ENCODE measurements at places on chromosomes 2 and 18.

GRCh38 chr2:136645236-136645828 is 120.0 kb upstream of the THSD7B start:
- no peak for DNase-seq

GRCh38 chr2:23417310-23417709 is 32.3 kb downstream of the KLHL29 start:
- DNase-seq: no peak

GRCh38 chr18:9594823-9595596 is 19.3 kb downstream of the PPP4R1 start:
- DNase-seq: no peak

DNA sequence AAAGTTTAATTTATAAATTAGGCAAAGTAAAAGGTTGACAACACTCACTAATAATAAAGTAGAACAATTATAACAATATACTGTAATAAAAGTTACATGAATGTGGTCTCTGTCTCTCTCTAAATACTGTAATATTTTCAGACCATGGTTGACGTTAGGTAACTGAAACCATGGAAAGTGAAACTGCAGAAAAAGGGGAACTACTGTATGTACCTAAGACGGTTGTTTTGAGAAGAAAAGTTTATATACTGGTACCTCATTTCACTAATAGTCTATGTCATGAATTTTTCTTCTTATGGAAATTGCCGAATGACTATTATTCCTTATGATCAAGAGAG is 166.7 kb upstream of the ZNF521 start:
- no peak for DNase-seq

GRCh38 chr2:160783474-160783873 is 289.9 kb upstream of the RBMS1 start:
- DNase-seq: no peak

DNA sequence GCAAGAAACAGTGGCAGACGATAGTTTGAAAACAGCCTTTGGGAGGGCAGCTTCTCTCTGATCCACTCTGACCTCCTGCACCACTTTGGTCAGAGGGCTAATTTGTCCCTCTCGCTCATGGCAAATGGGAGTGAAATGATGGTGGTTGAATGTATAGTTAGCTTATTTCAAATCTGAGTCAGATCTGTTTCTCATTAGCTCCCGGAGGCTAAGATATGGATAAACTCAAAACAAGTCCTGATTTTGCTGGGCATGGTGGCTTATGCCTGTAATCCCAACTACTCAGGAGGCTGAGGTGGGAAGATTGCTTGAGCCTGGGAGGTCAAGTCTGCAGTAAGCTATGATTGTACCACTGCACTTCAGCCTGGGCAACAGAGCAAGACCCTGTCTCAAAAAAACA is 145.0 kb downstream of the ALK start:
- DNase-seq: no peak

GRCh38 chr2:189933911-189934399 is 128.6 kb downstream of the MSTN start:
- no peak for DNase-seq

DNA sequence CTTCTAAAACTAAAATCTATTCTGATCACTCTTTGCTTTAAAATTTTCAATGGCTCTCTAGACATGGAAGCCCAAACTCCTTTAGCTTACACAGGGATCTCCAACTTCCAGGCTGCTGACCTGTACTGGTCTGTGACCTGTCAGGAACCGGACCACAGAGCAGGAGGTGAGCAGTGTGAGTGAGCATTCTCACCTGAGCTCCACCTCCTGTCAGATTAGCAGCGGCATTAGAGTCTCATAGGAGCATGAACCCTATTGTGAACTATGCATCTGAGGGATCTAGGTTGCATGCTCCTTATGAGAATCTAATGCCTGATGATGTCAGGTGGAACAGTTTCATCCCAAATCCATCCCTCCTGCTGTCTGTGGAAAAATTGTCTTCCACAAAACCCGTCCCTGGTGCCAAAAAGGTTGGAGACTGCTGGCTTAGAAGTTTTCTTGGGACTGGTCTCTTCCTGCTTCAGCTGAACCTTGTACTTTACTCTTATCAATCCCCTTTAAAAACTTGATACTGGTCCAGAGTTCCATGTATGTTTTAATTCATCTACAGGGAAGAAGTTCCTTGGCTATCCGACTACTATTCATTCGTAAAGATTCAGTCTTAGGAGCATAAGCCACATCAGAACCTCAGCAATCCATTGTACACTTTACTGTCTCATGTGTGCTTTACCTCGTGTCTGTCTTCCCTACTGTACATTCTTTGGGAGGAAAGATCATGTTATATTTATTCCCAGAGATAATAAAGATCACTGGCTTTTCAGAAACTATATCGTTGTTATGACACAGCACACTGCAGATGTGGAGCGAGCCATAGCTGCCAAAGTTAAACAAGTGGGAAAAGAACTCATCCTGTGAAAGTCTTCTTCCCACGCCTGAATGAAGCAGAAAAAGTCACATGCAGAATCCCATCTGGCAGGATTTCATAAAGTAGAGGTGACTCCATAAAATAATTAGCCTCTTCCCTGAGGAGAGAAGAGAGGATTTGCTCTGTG is 183.8 kb downstream of the LRATD1 start:
- no peak for DNase-seq

GRCh38 chr2:10333247-10333613 is 30.5 kb downstream of the HPCAL1 start:
- DNase-seq: no peak

GRCh38 chr2:206028101-206028500 is 57.9 kb downstream of the INO80D start:
- DNase-seq: no peak

- no peak for DNase-seq
Observed at GRCh38 chr2:230268606-230269243, 43.2 kb downstream of the SP140 start.

- DNase-seq: no peak
Observed at GRCh38 chr2:65615602-65616001, 183.2 kb upstream of the SPRED2 start.

GRCh38 chr2:144548532-144549191 is 28.7 kb upstream of the ZEB2 start:
- DNase-seq: no peak

- DNase-seq: no peak
Observed at GRCh38 chr2:233093166-233093448, 33.0 kb downstream of the INPP5D start.

DNA sequence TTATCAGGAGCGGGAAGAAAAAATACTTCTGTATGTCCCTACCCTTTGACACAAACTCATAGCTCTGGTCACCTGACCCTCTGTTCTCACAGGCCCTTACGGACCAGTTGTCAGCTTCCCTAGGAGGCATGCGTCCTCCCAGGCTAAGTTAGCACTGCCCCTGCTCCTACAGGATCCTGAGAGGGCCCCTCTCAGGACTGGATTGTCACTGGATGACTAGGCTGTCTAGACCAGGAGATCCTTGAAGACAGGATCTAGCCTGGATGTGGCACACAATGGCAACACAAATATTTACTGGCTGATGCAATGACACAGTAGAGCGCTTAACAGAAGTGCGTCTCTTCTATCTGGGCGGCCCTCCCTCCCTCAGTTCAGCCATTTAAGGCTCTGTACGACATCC is 7.7 kb downstream of the FAM228A start:
- no peak for DNase-seq

GRCh38 chr2:222907790-222908441 is 47.1 kb downstream of the ACSL3 start:
- no peak for DNase-seq

- DNase-seq: no peak
Observed at GRCh38 chr2:45771261-45771660, 119.8 kb downstream of the PRKCE start.

DNA sequence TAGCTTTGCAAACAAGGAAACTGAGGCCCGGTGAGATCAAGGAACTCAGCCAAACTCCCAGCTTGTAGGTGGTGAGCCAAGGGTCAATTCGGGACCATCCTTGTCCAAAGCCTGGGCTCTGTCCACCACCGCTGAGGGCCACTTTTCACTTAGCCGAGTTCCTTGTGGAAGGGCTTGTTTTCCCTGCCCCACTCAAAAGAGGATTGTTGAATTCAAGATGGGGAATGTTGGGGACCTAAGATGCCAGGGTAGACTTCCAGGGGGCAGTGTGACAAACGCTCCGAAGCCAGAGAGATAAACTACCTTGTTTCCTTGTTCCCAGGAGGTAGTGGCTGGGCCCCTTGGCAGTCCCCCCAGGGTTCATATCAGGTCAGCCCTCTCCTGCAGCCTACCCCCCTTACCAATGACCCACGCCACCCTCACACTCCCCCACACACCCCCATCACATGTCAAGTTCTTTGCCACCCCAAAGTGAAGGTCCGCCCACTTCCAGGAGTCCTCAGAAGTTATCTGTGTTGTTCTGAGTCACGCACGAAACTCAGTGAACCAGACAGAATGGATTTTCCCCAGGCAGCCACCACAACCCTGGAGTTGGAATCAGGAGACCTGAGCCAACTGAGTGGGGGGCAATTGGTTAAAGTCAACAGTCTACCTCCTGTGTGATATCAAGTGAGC is 10.3 kb upstream of the ATOH8 start:
- DNase-seq: no peak

DNA sequence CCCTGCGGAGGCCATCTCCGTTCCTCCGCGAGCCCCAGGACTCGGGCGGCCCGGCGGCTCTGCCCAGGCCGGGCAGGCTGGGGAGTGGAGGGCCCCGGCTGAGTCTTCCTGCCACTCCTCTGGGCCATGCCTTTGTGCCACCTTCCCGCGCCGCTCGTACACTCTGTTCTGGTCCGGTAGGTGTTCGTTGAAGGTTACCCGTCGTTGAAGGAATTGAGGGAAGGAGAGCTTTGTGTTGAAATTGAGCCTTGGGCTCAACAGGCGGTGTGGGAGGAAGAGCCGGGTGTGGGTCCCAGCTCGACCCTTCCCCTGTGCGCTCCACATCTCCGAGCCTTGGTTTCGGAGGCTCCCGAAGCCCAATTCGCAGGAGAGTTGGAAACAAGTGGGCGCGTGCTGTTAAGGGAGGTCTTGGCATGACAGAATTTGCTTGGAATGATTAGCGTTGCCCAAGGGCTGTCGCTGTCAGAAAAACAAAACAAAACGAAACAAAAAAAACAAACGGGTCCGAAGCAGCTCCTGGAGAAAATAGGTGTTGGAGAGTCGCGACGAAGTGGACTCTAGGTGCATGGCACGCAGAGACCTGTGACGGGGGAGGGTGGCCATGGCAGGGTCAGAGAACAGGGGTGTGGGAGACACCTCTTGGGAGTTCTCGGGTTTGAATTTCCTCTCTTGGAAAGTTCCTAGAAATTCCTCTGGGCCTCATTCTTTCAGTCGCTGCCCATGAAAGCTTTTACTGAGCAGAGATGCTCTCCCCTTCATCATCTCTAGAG is 1.2 kb upstream of the MZT2A start:
- DNase-seq: no peak

GRCh38 chr2:164719996-164720941 is 99.0 kb upstream of the GRB14 start:
- DNase-seq: no peak

DNA sequence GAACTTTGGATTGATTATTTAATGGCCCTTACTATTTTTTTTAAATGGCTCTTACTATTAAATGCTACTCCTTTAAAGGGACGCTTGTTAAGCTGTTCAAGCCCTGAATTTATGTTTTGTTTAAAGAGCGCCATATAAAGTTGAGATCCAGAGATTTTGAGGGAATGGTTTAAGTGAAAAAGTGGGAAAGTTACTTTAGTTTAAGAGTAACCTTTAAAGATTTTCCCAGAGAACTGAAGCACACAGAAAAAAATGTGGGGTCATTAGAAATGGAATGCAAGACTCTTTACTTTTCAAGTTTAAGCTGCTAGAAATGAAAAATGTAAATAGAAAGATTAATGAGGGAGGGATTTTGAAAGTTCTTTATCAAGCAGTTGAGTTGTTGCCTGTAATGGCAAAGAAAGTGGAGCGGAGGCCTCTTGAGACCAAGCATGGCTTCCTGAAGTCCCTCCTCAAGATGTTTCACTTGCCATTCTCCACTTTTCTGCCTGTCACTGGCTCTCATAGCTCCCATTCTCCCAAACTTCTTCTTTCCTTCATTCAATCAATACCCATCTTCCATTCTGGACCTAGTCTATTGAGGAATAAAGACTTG is 93.2 kb downstream of the KCNS3 start:
- DNase-seq: no peak

DNA sequence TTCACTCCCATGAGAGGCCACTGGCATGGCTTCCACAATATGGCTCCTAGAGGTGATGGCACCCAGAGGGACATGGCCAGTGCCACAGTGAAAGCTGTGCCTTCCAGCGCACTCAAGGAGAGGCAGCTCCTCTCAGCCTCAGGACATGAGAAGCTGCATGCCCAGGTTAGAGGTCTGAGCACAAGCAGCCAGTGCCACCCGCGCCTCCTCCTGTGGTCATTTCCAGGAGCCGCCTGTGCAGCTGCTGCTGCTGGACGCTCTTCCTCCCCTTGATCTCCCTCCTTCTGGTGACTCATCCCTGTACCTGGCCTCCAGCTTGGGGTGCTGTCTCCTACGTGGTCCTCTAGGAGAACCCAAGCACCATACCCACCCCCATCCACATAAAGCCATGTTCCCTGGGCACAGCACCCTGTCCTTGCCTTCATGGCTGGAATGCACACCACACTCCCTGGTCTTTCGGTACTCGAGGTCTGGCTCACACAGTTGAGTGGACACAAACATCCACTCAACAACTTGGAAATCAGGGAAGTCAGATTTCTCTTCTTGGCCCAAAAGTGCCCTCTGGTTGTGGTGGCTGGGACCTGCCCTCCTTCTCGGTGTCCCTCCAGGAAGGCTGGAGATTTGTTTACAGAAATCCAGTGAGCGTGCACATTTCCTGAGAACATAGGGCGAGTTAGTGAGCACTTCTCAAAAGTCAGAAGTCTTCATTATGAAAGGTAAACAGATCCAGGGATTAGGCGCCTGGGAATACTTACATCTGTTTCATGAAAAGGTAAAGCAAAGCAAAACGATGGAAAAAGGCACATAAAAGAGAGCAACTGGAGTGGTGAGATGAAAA is 96.7 kb downstream of the EIPR1 start:
- no peak for DNase-seq

- DNase-seq: no peak
Observed at GRCh38 chr2:172908275-172908674, 167.4 kb upstream of the MAP3K20 start.

DNA sequence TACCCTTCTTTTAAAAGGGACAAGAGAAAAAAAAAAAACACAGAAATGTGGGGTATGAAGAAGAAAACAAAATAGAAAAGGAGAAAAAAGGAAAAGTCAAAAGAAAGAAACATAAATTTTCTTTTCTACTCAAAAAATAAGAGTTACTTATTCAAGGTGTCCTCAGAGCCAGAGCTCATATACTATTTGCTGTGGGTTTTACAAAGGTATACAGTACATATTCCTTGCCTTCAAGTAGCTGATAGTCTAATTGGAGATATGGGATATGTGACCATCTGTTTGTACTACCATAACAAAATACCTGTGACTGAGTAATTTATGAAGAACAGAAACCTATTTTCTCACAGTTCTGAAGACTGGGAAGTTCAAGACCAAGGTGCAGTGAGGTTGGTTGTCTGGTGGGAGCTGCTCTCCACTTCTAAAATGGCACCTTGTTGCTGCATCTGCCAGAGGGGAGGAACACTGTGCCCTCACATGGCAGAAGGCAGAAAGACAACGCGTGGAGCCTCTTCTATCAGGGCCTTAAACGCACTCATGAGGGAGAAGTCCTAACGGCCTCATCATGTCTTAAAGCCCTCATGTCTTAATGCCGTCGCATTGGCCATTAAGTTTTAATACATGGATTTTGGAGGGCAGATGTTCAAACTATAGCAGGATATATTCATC is 33.9 kb downstream of the NBAS start:
- DNase-seq: no peak

Measured in activated CD8-positive, alpha-beta memory T cell treated with anti-CD3 and anti-CD28 coated beads for 1 hour (primary cell).